Suppressor macrophage (primary cell): ENCODE measurements at places on chromosomes 6 and 20.

- DNase-seq = no peak
Measured at GRCh38 chr6:24584382-24584720, 61.6 kb downstream of the KIAA0319 start.

DNA sequence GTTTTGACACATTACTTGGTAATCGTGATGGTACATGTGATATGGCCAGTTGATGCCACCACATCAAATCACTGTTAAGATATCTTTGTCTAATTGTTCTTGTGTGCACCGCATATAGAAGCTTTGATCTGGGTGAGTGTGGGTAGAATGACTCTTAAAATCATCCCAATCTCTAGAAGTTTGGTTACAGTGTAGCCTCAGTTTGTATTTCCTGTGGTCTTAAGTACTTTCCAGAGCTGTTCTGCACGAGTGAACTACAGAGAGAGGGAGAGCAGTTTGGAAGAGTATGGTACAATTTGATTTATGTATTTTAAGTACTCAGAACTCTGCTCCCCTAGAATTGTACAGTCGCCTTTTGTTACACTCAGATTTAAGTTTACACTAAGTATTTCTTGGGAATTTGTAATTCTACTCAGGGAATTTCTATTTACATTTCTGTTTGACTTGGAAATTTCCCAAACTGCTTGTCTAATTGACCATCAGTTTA, 37.5 kb downstream of the SNX9 start:
- no peak for DNase-seq

GRCh38 chr20:14245368-14245970, 91.9 kb downstream of the FLRT3 start:
- no peak for DNase-seq

DNA sequence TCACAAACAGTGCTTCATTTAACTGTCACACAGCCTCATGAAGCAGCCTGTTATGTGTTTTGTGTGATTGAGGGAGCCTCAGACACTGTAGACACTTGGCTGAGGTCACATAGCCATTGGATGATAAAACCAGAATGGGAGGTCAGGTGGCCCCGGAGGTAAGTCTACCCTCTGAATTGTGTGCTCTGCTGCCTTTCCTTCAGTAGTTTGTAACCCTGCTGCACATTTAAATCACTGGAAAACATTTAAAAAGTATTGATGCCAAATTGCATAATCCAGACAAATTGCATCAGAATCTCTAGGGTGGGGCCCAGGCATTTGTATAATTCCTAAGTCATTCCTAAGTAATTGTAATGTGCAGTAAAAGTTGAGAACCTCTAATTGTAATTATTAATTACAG, 85.2 kb upstream of the ECI2 start:
- no peak for DNase-seq

- DNase-seq = peak; percentile 34
Measured at GRCh38 chr20:33211817-33212424, 5.2 kb upstream of the BPIFA3 start.

GRCh38 chr20:57498425-57499400, 26.2 kb downstream of the CTCFL start:
- peak; percentile 72 for DNase-seq

DNA sequence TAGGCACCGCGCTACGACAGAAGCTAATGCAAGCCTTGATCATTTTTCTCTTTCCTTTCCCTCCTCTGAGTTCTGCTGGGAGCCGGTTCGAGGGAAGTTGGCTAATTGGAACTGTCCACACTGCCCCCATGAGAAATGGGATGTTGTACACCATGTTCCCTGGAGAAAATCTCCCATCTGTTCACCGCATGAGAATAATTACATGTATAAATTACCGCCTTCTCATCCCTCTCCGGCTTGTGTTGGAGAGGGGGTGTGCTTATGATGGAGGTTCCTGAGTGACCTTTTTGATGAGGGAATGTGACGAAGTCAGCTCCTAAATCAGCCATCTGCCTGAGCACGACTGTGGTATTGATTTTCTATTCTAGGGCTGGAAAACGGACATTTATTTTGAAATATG, 320.2 kb upstream of the SULF2 start:
- DNase-seq = no peak

- DNase-seq = no peak
Measured at GRCh38 chr6:166605752-166606151, 19.3 kb upstream of the RAMACL start.

DNA sequence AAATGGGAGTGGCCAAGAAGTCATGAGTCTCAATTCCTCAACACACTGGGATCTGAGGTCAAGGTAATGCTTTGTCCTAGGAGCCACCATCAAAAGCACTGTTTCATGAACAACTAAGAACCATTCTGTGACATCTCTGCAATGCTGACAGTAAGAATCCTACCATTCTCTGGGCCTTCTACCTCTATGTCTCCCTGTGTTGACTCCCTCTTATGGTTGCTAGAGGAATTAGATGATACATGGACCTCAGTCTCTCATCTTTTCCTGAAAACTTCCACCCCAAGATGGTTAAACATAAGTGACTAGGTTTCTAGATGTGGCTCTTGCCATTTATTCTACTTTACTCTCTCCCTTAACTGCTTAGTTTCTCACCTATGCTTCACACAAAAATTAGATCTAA, 9.1 kb downstream of the MTRF1L start:
- DNase-seq = no peak

GRCh38 chr6:160386869-160387530, 38.8 kb downstream of the SLC22A3 start:
- DNase-seq = no peak

DNA sequence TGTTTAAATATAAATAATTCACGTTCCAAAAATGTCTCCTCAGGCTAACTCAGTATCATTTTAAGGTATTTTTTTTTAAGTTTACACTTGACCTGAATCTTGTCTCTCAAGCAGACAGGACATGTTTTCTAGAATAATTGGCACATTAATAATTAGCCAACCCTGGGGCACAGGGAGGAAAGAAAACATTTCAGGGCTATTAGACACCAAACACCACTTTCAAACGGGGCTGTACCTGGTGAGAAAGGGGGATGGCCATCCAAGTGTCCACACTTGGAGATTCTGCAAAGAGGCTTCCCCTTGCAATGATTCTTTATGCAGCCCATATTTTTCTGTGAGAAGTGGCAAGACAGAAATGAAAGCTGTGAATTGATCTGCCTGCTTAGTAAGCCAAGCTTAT, 560.8 kb downstream of the CD109 start:
- DNase-seq = no peak

- DNase-seq = peak; percentile 34
Measured at GRCh38 chr6:5401845-5402738, 140.8 kb downstream of the FARS2 start.

DNA sequence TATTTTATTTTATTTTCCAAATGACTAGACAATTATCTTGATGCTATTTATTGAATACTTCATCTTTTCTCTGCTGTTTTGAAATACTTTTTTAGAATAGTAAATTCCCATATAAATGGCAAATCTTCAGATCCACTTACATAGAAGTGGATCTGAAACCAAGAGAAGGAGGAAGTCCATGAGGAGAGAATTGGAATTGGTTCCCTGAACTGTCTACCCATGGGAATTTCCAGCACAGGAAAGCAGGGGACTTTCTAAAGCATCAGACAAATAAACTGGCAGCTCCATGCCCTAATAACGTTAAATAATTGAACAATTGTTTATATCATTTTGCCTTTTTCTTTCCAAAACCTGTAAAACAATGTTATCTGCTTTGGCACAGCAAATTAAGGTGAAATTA, 47.1 kb upstream of the PNRC1 start:
- no peak for DNase-seq

- DNase-seq = no peak
Measured at GRCh38 chr6:1770435-1770843, 160.7 kb downstream of the FOXC1 start.

- DNase-seq = no peak
Measured at GRCh38 chr20:11431621-11432020, 486.1 kb upstream of the BTBD3 start.

- no peak for DNase-seq
Measured at GRCh38 chr20:24043294-24043693, 54.7 kb upstream of the GGTLC1 start.

DNA sequence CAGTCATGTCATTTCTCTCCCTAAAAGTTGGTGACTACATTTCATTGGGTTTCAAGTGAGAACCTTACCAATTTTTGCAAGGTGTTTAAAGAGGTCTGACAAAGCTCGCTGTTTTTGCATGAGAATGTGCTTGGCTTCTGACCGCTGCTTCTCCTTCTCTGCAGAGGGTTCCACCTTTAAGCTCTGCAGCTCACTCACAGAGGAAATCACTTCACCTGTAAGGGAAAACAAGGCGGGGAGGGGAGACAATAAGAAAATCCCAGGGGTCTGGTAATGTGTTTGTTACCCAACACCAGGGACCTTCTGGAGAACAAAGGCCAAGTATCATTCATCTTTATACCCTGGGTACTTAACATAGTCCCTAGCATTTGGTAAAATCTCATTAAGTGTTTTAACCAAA, 40.0 kb upstream of the LYRM2 start:
- no peak for DNase-seq

DNA sequence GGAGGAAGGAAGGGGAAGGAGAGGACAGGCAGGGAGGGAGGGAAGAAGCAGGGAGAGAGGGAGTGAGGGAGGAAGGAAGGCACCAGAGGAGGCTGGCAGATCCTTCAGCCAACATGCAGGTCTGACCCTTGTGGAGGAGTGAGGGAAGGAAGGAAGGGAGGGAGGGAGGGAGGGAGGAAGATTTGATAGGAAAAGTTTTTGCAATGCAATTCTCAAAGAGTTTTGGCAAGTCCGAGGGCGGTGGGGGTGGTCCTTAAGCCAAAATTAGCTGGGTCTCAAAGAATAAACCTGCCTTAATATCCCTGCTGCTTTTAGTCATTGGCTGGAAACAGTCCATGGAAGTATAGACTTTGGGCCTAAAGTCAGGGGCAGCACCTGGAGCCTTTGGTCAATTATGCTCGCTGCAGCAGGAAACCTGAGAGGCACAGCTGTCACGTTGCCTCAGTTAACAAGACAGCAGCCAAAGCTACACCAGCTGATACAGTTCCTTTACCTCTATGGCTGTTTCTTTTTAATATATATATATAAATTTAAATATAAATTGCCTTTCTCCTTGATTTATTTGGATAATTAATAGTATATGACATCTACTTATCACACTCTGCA, 115.7 kb upstream of the RALGAPA2 start:
- no peak for DNase-seq

DNA sequence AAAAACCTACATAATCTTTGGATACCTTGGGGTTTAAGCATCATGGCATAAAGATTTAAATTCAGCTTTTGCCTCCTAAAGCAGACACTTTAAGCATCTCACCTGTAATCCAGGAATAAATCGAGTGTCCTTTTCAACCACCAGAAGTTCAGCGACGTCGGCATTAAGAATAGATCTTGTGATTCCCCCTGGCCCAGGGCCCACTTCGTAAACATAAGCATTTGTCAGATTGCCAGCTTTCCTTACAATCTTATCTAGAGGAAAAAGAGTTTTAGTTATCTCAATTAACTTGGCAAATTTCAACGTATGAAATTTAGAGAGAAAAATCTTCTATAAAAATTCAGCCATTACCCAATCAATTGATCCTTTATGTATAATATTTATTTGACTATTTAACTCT, 3.2 kb downstream of the TFB1M start:
- DNase-seq = no peak
